ENCODE measurements at places on chromosomes 6 and 20.
A peak's percentile ranks its signal among the peaks of the same experiment; 100 is the strongest.

DNA sequence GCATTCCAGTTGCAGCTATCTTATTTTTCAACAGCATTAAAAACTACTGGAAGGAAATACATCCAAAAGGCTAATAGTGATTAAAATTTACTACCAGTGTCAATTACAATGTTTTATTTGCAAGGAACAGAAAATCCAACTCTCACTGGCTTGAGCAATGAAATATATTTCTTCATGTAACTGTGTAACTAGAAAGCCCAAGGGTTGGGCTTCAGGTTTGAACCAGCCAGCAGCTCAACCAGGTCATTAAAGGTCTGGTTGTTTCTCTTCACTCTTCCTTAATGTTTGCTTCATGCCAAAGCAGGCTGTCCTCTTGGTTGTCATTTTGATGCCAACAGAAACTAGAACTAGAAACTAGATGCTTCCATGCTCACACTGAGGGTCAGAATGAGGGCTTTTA is 437.7 kb downstream of the PLCB1 start:
- DNase-seq = no peak

DNA sequence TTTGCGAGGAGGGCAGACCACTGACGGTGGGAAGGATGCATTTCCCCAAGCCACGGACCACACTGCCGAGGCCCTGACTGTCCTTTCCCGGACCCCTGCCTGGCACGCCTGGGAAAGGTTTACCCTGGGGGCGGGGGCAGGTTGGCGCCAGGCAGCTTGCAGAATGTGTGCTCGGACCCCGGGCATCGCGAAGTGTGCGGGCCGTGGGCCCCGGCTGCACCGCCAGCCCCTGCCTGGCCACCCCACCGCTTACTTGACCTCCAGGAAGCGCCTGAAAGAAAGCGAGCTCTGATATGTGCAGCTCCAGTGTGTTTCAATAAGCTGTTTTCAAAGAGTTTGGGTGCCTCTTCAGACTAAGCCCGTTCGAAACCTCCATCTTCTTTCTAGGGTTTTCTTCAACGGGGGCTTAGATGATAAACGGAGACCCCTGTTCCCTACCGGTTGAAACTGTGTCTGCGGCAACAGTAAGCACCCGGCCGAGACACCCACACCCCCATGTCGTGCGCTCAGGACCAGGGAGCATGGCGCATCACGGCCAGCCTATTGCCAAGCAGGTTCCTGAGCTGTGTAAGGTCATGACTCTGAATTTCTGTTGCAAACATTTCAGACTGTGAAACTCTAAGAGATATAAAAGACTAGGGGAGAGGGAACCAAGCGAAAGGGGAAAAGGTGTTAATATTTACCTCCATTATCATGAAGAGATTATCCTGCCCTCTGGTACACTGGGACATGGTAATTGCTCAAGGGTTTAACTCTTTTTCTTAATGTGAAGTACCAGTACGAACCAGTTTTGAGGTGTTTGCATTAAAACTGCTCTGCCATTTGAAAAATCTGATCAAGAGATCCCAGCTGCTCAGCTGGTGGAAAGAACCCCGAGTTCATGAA is 231.2 kb upstream of the FOXQ1 start:
- no peak for DNase-seq

- DNase-seq = no peak
Observed at GRCh38 chr6:56739836-56740815, 97.4 kb upstream of the DST start.

DNA sequence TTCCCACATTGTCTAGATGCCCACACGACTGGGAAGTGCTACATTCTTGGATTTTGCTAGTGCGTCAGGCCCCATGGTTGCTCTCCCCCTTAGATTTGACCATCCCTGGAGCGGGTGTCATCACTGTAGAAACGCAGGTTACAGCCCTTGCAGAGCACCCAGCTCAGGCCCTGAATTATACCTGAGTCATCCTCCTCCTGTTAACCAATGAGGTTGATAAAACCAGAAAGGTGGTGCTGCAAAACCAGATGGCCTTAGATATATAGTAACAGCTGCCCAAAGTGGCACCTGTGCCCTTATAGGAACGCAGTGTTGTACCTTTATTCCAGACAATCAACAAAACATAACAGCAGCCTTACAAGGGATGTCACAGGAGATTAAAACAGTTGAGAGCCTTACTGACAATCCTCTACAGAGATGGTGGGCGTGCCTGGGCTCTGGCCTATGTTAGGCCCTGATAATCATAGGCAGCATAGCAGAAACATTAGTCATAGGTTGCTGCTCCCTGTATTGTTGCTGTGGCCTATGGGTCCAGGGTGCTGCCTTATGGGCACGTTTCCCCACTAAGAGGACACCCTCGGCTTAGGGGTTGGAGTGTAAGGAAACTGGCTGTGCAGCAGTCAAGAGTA is 33.6 kb upstream of the HSF2 start:
- DNase-seq = no peak

DNA sequence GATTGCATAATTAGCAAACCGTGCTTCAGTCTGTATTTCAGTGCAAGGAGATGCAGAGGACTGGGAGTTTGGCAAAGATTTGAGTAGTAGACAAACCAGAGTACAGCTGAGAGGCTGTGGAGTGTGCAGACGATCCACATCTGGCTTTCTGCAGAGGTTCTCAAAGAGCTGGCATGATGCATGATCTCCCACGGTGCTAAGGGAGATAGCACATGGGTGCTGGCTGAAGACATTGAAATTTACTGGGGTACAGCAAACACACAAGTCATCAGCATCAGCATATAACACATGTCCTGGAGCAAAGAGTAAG is 79.0 kb upstream of the FAM184A start:
- no peak for DNase-seq

- DNase-seq = no peak
Observed at GRCh38 chr6:146287691-146288369, 255.8 kb upstream of the RAB32 start.

DNA sequence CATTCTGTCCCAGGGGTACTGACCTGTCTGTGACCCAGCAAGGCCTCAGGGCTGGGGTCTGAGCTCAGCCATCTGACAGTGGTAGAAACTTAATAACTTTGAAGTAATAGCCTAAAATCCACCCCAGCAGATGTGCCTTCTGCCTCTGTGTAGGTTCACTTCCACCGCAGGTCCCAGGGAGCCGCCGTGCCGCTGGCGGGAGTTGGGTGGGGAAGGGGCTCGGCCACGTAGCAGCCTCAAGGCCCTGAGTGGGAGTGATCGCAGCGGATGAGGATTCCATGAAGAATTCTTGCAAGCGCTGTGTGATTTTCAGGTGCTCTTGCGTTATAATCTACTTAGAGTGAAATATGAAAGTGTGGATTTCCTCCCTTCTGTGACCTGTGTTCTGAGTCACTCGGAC is 163.7 kb downstream of the DTNBP1 start:
- no peak for DNase-seq

DNA sequence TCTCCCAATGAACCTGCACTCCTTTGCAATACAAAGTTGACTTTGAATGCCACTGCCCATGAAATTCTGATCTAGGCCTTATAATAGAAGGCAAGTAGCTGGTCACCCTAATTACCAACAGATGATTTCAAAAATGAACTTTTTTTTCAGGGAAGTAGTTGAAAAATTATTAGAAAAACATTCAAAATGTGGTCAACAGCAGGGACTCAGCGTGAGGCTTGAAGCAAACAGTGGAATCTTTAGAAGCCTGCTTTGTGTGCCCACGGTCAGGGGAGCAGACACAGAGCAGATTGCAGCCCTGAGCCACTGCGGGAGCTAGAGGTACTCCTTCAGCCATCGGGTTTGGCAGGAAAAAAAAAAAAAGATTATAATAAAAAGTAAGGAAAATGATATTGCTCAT is 87.1 kb upstream of the HEY2 start:
- no peak for DNase-seq

- no peak for DNase-seq
Observed at GRCh38 chr6:87682310-87682709, 19.7 kb downstream of the AKIRIN2 start.

DNA sequence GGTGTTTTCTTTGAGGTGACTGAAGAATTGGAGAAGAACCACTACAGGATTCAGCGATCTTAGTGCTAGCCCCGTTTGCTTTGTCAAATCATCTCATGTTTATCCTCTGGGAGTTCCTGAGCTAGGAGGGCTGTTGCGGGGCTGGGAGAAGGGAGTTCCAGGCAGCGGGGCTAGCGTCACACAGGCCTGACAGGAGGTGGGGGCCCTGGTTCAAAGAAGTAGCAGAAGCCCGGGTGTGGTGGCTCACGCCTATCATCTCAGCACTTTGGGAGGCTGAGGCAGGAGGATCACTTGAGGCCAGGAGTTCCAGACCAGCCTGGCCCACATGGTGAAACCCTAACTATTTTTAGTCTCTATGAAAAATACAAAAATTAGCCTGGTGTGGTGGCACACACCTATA is 33.2 kb upstream of the SULF2 start:
- DNase-seq = no peak

DNA sequence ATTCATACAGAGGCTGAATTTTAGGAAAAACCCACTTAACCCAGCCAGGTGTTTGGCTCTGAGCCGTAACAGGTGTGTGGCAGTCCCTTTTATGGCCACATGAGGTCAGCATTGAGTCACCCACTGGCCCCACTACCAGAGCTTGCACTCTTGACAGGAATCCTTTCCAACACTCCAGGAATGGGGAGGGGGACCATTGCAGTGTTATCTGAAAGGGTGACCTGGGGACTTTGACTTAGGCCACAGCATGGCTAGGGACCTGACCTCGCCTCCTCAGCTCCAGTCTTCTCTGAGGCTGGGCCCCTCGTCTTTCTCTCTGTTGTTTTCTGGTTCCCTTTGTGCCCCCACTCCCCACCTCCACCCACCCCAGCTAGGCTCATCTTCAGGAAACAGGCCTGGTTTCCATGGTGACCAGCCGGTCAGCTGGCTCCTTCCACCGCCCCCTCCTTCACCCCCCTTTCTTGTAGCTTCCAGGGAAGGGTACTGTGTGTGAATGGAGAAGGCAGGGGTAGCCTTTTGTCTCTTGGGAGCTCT is 2.1 kb upstream of the TMEM151B start:
- peak; percentile 64 for DNase-seq

DNA sequence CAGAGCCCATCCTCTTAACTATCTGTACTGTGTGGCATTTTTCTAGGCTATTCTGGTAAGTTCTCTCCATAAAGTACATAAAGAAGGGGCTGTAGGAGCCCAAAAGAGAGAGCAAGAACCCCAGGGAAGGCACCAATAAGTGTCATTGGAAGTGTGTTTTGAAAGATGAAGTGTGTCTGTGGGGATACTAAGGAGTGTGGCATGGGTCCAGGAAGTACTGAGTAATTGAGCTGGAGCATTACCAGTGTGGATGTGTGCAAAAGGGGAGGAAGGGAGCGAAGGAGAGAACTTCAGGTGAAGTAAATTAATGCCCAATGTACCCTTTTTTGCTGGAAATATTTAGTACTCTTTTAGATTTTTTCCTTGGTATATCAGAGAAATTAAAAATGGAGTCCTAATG is 63.9 kb downstream of the KCNS1 start:
- DNase-seq = no peak
